ENCODE measurements at places on chromosomes 3 and 15. TPM values are rescaled to one million over a fixed set of nuclear protein-coding genes. Genes with fewer than 3 reads are reported as not detected.

GRCh38 chr3:81753416-81754027 is 7.9 kb downstream of the GBE1 start:
- H3K27ac ChIP-seq = no peak overlapping the region
- no peaks in the 10 kb centered on the region for H3K4me1 ChIP-seq
- DNase-seq = no peak
- no peaks in the 10 kb centered on the region for H3K27me3 ChIP-seq
- no peaks in the 10 kb centered on the region for H3K36me3 ChIP-seq
- H3K4me3 ChIP-seq = no peak overlapping the region

KBTBD13 gene
- not detected for total RNA-seq

DNA sequence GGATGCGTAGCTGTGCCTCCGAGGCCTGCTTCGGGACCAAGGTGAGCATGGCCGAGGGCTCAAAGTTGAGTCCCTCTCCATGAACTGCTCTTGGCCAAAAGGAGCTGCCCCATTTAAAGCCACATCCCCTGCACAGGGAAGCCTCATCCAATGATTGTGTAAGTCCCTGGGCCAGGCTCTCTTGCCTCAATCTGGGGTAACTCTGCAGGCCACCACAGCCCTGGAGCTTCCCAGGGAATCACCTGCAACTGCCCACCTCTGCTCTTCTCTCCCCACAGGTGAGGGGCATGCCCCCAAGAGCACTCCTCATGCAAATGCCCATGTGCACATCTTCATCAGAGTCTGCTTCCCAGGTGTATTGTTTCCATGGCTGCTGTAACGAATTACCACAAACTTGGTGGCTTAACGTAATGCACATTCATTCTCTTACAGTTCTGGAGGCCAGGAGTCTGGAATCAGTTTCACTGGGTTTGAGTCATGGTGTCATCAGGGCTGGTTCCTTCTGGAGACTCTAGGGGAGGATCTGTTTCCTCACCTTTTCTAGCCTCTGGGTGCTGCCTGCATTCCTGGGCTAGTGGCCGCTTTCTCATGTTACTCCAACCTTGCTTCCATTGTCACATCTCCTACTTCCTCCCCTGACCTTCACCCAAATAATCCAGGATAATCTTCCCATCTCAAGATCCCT is 25.0 kb upstream of the LOXL1 start:
- H3K4me3 ChIP-seq = no peak overlapping the region
- H3K27me3 ChIP-seq = no peaks in the 10 kb centered on the region
- no peak for DNase-seq
- peaks cover 5% of the 10 kb centered on the region for H3K4me1 ChIP-seq

- H3K36me3 ChIP-seq = no peaks in the 10 kb centered on the region
- peaks cover 11% of the 10 kb centered on the region for H3K4me1 ChIP-seq
- no peak within 1 kb of the TSS for H3K4me3 ChIP-seq
These were observed at the start of gene PAQR9 for GRCh38 chr3:142963516-142964448. Gene PAQR9, minus strand, starts transcription at chr3:142963674. Its CDS starts 338 bp downstream, at chr3:142963336.

GRCh38 chr3:125042725-125043406 is 12.9 kb downstream of the HEG1 start:
- no peaks in the 10 kb centered on the region for H3K27me3 ChIP-seq
- peaks cover 13% of the 10 kb centered on the region for H3K36me3 ChIP-seq
- H3K4me1 ChIP-seq = peaks cover 14% of the 10 kb centered on the region
- no peak overlapping the region for H3K27ac ChIP-seq
- DNase-seq = no peak
- no peak overlapping the region for H3K4me3 ChIP-seq

DNA sequence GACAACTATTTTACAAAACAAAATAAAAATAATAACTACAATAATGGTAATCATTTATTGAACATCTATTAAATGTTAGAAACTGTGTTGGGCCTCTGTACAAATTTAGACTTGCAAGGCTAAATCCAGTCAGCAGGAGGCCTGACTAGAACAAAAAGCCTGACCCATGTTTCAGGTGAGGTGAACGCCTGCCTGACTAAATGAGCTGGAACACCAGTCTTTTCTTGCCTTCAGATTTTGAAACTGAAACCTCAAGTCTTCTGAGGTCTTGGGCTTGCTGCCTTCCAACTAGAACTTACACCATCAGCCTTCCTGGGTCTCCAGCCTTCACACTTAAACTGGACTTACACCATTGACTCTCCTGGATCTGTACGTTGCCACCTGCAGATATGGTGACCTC is 706.9 kb downstream of the TBL1XR1 start:
- H3K4me3 ChIP-seq = no peak overlapping the region
- H3K4me1 ChIP-seq = no peaks in the 10 kb centered on the region
- no peak for DNase-seq
- no peaks in the 10 kb centered on the region for H3K36me3 ChIP-seq

DNA sequence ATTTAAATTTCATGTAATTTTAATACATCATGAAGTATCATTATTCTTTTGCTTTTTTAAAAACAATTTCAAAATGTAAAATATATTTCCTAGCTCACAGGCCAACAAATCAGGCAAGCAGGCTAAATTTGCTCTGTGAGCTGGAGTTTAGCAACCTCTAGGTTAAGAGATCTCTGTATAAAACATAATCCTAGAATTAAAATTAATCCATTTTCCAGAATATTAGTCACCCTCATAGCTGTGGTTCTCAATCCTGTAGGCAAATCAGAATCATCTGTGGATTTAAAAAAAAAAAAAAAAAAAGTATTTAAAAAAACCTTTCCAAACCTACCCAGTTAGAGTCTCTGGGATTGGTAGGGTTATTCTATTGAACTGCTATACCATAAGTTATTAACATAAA is 209.7 kb downstream of the MINAR1 start:
- H3K4me3 ChIP-seq = no peak overlapping the region
- H3K36me3 ChIP-seq = no peaks in the 10 kb centered on the region
- no peaks in the 10 kb centered on the region for H3K4me1 ChIP-seq
- H3K27ac ChIP-seq = no peak overlapping the region

DNA sequence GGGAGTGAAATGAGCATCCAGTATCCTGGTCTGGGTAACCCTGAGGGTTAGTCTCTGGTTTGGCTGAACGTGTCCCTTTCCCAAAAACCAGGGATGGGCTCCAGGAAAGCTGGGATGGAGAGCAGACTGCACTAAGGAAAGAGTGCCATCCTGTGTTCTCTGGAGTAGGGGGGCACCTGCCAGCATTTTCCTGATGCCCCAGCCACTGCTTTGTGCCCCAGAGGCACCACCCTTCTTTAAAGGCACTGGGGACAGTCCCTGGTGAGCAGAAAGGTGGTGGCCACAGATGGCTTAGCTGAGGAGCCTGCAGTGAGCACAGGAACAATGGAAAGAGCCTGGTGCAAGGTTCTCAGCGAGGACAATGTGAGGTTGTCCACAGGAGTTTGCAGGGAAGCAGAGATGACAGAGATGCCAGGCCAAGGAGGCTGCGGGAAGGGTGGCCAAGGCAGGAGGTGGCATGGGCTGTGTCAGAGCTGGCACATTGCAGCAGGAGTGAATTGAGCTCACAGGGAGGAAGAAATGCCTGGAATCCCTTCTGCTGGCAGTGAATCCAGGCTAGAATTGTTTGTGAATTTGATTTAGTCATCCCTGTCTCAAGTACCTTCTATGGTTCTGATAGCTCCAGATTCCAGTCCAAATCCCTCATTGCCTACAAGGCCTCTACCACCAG is 39.9 kb downstream of the AMOTL2 start:
- H3K27me3 ChIP-seq = no peaks in the 10 kb centered on the region
- no peak for DNase-seq
- no peaks in the 10 kb centered on the region for H3K36me3 ChIP-seq
- no peaks in the 10 kb centered on the region for H3K4me1 ChIP-seq
- H3K27ac ChIP-seq = no peak overlapping the region
- no peak overlapping the region for H3K4me3 ChIP-seq

EPHA3 gene
- not detected for total RNA-seq

FGF12 gene
- total RNA-seq = not detected

DNA sequence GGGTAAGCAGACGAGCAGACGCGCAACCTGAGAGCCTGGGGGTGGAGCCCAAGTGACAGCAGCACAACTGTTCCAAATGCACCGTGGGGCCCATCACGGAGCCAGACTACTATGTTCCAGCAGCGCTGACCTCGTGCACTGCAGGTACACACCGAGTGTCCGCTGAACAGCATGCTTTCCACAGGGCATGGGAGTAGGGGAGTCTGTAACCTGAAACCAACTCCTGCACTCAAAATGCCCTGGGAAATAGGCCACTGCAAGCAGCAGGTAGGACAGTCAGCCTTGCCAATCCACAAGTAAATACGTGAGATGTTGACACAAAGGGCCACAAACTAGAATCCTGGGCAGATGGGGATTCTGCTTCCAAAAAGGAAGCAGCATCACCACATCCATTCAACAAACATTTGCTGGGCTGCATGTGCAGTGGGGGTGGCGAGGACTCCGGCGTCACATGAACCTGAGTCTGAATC is 73.9 kb downstream of the TBC1D2B start:
- no peak for DNase-seq
- H3K4me3 ChIP-seq = no peak overlapping the region
- peaks cover 14% of the 10 kb centered on the region for H3K4me1 ChIP-seq
- no peaks in the 10 kb centered on the region for H3K27me3 ChIP-seq

- DNase-seq = no peak
- no peak overlapping the region for H3K4me3 ChIP-seq
- H3K36me3 ChIP-seq = no peaks in the 10 kb centered on the region
- no peaks in the 10 kb centered on the region for H3K4me1 ChIP-seq
These were observed 243.6 kb downstream of the ZIC1 start for GRCh38 chr3:147652651-147653366.

- DNase-seq = no peak
- no peak overlapping the region for H3K4me3 ChIP-seq
- H3K27ac ChIP-seq = no peak overlapping the region
These were observed 2.2 kb downstream of the AADAC start for GRCh38 chr3:151816091-151816604.

GRCh38 chr3:117600112-117600511 is 890.5 kb downstream of the TUSC7 start:
- no peak overlapping the region for H3K4me3 ChIP-seq
- H3K27ac ChIP-seq = no peak overlapping the region
- no peak for DNase-seq
- no peaks in the 10 kb centered on the region for H3K4me1 ChIP-seq

RHO gene
- total RNA-seq = not detected
